ENCODE measurements at places on chromosomes 1 and 21.
A peak's percentile ranks its signal among the peaks of the same experiment; 100 is the strongest.

GRCh38 chr1:86472767-86473166 lies 4.0 kb downstream of the CLCA1 start:
- no peak for DNase-seq

DNA sequence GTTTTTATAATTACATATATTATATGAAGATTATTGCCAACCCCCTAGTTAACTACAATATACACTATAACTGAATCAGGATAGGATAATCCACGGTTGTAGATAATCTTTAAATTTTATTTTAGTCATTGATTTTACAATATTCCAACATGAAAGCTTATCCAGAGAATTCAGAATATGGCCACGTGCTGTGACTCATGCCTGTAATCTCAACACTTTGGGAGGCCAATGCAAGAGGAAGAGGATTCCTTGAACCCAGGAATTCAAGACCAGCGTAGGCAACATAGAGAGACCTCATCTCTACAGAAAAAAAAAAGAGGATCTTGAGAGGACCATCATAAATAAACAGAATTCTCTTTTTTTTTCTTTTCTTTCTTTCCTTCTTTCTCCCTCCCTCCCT lies 119.6 kb upstream of the CACYBP start:
- DNase-seq: no peak

GRCh38 chr1:1441002-1441888 lies 5.8 kb downstream of the VWA1 start:
- DNase-seq: no peak

DNA sequence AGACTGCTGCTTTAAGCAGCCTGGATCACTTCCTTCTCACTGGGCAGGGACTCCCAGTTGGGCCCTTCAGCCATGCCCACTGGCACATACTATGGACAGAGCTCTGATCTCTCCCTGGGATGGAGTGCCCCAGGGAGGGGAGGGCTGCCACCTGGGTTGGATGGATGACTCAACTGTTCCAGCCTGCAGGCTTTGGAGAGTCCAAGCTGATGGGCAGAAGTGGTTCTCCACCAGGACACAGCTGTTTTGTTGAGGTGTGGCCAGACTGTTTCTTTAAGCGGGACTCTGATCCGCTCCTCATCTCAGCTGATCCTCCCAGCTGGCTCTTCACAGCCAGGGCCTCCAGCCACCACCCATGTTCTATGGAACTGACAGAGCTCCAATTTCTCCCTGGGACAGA lies 166.9 kb downstream of the MAGI3 start:
- DNase-seq: no peak

DNA sequence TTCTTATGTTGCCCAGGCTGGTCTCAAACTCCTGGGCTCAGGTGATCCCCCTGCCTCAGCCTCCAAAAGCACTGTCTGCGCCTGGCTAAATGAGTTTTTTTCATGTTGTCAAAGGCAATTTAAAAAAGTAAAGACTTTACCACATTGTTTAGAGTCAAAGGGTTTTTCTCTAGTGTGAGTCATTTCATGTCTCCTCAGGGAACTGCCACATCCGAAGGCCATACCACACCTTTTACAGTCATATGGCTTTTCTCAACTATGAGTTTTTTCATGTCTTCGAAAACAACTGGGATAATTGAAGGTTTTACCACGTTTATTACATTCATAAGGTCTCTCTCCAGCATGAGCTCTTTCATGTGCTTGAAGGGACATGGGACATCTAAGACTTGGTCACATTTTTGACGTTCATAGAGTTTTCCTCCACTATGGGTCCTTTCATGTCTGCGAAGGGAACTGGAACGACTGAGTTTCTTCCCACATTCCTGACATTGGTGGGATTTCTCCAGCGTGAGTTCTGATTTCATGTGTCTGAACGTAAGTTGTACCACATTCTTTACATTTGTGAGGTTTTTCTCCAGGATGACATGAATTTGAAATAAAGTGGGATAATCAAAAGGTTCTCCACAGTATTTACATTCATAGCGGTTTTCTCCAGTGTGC lies 65.6 kb downstream of the UCHL5 start:
- no peak for DNase-seq

- DNase-seq: no peak
Observed at GRCh38 chr1:6425658-6426057, 1.1 kb downstream of the ESPN start.

GRCh38 chr1:15407580-15407979 lies 2.1 kb upstream of the EFHD2 start:
- no peak for DNase-seq

GRCh38 chr1:216600730-216601609 lies 122.3 kb downstream of the ESRRG start:
- peak; percentile 85 for DNase-seq

- no peak for DNase-seq
Observed at GRCh38 chr1:201734786-201735185, 94.2 kb upstream of the IPO9 start.

- DNase-seq: no peak
Observed at GRCh38 chr1:46616277-46617107, at the start of gene MOB3C. Gene MOB3C, minus strand, starts transcription at chr1:46616811. Its CDS starts 3,490 bp downstream, at chr1:46613321.

GRCh38 chr1:156376958-156377919 lies 8.2 kb downstream of the RHBG start:
- no peak for DNase-seq

DNA sequence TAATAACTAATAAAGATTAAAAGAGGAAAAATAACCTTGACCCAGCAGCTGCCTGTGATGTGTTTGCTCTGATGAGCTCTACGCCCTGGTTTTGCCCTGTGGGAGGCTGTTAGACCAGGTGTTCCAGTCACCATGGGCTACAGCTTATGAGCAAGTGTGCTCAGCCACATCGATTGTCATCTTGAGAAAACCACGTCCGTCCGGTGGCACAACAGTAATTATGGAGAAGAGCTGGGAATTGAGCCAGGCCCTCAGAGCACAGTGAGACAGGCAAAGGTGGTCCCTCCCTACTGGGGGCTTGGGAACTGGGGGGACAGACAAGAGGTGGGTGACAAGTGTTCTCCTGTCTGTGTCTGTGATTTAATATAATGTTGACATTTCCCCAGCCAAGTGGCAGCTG lies 420.5 kb downstream of the MATN1 start:
- DNase-seq: peak; percentile 93

DNA sequence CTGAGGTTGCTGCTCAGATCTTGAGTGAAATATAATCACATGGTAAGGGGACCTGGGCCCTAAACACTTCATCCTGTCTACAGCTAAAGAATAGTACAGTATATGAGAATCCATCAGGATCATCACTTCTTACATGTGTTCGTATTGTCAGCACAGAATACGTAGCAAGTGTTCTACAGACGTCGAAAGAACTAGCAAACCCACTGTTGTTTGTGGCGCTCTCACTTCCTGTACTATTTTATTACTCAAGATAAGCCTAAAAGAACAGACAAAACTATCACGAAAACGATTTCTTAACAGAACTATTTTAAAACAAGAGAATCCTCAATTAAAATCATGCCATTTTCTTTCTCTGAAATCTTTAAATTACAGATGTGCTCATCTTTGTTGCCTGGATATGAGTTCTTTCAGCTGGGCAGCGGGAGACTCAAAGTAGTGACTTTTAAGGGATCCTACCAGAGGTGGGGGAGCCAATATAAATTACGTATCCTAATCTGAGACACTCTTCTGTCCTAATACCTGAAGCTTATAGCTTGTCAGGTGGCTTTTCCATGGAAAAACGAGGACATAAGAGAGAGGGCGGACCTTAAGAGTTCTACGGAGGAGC lies 724 bp downstream of the ST7L start:
- DNase-seq: no peak

DNA sequence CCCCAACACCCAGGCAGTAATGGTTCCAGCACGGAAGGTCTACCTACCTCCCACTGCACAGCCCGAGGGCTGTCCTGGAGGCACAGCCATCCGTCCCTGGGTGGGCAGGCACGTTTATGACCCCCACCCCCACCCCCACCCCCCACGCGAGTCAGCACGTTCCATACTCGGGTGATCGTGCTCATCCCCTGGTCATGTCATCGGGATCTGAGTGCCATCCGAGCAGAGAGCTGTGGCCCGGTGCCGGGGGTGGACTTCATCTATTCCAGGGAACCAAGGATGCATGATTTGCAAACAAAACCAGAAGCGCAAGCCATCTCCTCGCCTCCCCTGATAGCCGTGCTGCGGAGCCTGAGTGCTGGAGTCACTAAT lies 1.1 kb downstream of the TSPEAR start:
- DNase-seq: no peak

DNA sequence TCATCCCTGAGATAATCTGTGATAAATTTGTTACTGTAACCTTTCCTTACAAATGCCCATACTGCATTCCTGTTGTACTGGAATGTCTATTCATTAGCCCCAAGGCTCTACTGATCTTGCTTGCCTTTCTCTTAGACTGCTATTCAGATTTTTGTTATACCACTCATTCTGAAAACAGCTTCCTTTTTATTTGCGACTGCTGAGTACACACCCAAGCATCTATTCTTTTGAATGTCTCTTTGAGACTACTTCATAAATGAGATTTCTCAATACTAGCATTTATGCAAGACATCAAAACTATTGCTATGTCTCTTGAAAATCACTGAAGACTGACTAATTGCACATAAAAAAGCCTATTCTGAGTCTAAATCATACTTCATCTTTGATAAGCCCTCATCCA lies 38.6 kb downstream of the DENND1B start:
- no peak for DNase-seq

- DNase-seq: no peak
Observed at GRCh38 chr1:119143706-119144105, 3.3 kb upstream of the WARS2 start.

DNA sequence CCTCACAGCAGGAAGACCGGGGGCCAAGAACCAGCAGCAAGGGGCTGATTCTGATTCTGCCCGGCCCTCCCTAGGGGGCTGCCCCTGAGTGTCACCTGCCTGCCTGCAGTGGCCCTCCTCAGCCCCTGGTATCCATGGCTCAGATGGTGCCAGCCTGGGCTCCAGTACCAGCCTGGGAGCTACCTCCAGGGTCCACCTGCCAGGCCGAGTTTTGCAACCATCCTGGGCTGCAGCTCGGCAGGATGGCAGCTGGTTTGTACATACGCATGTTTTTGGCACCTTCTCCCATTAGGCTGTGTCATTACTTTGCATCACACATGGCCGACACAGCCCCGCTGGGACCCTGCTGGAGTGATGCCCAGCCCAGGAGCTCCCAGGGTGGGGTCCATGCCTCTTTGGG lies 93.3 kb upstream of the WNT4 start:
- no peak for DNase-seq

DNA sequence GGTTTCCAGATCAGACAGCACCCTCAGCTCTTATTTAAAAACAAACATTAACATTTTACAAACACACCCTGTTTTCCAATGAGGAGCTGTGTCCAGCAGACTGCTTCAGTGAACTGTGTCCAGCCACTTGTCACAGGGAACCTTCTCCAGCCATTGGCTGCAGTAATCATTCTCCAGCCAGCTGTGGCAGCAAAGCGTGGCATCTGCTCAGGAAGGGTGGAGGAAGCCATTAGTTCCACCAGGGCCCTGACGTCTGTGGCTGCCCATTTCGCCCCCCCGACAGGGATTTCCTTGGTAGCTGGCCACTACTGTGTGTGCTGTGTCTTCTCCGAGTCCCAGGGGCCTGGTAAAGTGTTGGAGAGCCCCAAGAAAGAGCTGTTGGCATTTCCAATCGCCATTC lies 62.9 kb upstream of the SELENON start:
- DNase-seq: no peak

- no peak for DNase-seq
Observed at GRCh38 chr1:108560189-108560873, 431 bp downstream of the EEIG2 start.

- peak; percentile 41 for DNase-seq
Observed at GRCh38 chr21:40386294-40386911, 460.6 kb downstream of the DSCAM start.

DNA sequence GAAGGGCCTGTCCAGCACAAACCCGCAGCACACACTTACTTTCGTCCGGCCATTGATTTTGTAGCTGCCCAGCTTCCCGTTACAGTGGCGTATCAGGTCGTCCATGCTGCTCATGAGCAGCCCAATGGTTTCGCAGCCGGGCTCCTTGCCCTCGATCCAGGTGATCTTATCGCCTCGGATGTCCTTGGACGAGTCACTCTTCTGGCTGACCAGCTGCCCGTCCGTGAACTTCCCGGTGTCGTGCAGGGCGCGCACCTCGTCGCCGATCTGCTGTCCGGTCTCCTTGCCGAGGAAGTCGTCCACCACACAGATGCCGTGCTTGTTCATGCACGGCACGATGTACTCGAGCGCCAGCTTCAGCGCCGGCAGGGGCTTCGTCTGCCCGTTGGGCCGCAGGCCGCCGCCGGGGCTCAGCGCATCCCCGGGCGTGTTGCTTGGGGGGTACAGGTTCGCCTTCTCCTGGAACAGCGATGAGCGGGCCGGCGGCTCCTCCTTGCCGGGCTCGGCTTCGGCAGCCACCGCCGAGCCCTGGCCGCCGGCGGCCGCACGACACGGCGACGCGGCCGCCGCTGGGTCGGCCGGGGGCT lies 1.0 kb downstream of the EGLN1 start:
- peak; percentile 19 for DNase-seq

DNA sequence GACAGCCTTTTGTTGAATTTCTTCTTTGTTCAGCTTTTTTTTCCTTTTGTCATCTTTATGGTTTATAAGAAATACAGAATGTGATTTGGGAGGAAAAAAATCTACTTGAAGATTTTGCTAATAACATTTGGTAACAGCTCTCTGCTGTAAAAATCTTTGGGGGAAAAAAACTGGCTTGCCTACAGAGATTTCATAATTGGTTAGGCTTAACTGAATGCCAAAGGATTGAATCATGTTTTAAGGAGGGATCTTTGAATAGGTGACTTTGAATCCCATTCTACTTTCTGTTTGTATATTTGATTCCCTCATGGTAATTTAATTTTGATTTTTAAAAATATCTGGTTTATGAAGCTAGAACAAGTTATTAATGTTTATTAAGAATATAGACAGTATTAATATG lies 3.2 kb downstream of the BTF3L4 start:
- DNase-seq: no peak

DNA sequence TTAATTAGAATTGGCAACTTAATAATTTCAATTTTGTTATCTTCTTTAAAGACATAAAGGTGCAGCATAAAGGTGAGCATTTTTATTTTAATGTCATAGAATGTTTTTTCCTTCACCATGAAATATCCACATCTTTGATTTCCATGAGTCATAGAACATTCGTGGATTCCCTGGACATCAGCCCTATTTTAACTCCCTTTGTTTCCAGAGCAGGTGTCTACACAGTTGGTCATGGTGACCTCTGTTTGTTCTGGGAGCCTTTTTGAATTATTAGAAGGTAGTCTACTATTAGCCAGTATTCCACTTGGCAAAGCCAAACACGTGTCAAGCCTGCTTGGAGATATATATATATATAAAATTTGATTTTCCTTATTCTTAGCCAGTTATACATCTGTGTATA lies 572.9 kb downstream of the LTN1 start:
- DNase-seq: peak; percentile 7

DNA sequence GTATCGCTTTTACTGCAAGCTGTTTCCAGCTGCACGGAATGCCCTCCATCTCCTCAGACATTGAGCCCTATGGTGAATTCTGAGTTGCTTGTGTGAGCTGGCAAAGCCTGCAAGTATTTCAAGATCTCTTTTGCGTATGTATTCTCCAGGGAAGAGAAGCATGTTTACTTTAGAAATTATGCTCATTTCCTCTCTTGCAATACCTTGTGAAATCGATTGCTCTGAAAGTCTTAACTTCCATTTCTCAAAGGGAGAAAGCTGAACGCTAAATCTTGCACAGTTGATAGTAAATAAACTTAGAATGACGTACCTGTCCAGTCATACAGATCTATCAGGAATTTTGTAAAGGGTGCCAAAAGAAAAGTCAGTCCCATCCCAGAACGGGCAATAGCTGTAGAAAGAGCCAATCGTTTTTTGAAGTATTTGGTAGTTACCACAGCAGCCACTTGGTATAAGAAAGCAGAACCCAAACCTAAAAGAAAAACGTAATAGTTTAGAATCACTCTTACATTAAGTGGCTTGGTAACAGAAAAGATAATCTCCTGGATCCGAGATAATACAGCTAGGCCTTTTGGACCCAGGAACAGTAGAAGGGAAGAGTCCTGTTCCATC lies 10.0 kb downstream of the SLC16A4 start:
- no peak for DNase-seq

Measured in COR-L47 (cell line).